ENCODE measurements at places on chromosomes 3 and 15.

DNA sequence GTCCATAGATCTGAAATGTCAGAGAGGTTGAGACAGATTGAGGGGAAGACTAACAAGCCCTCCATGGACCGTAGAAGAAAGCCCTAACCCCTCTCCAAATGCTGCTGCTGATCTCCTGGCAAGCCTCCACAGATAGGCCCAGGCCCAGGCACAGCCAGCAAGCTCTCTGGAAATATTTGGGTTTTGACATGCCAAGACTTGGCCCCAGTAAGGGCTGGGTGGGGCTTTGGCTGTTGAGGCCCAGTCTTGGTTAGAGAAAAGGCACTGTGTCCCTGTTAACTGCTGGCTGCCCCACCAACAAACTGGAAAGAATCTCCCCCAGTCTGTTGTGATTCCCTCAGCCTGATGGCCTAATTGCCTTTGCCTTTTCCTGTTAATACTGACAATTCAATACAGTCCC is 208.8 kb upstream of the CTDSPL start:
- DNase-seq: no peak

DNA sequence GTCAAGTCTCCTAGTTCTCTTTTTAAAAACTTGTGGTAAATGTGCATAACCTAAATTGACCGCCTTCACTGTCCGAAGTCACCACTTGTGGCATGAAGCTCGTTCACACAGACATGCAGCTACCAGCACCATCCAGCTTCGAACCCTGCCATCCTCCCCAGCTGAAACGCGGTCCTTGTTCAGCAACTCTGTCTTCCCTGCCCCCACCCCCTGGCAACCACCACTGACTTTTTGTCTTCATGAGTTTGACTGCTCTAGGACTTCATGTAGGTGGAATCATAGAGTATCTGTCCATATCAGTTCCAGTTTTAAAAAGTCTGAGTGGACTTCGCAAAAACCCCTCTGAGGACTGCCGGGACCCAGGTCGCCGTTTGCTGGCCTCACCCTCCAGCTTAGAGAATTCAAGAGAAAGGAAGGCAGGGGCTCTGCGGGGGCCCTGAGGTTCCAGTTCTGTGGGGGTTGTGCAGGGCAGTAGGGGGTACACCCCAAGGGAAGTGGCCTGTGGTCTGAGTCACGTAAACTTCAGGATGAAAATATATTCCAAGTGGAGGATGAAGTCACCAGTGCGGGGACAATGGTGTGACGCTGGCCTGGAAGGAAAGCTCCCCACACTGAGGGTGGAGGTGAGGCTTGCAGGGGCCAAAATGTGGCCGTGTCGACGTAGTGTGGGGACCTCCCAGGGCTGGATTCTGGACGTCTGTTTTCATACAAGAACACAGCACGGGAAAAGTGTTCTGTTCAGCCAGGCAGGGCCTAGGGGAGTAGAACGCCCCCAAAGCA is 67.6 kb downstream of the ABTB1 start:
- DNase-seq: no peak

GRCh38 chr3:908839-909238 is 184.0 kb upstream of the CNTN6 start:
- DNase-seq: no peak

DNA sequence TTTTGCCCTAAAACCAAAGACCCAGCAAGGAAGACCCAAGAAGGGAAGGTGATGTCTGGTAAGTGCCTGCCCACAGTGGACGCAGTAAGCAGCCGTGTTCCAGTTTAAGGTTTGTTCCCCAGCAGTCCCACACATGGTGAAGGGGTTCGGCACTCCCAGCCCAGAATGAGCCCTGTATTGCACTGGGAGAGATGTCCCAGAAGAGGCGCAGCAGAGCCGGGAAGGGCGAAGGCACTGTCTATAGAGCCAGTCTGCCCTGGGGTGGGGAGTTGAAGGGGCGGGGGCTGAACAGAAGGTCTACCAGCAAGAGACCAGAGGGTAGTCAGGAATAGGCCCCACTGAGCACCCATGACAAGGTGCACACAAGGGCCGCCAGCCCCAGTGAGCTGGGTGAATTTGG is 6.4 kb downstream of the TMEM158 start:
- DNase-seq: no peak

DNA sequence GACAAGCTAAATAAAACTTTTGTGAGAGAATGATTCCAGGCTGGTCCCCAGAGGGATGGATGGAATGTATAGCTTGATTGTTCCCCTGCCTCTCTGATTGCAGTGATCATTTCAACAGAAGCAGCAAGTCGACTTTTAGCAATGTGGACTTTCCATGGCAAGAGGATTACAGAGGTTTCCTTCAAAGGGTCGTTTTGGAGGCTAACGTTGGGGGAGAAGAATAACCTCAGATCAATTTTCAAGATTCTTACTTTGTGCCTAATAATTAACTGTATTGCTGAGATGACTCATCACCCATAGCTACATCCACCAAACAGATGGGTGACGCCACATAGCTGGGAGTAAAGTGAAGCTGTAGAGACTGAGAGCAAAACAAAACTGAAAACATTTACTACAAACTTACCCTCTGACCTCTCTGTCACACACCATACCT is 79.9 kb downstream of the GTPBP8 start:
- DNase-seq: no peak

- DNase-seq: no peak
Observed at GRCh38 chr3:128997486-128998133, 3.5 kb upstream of the EFCC1 start.

DNA sequence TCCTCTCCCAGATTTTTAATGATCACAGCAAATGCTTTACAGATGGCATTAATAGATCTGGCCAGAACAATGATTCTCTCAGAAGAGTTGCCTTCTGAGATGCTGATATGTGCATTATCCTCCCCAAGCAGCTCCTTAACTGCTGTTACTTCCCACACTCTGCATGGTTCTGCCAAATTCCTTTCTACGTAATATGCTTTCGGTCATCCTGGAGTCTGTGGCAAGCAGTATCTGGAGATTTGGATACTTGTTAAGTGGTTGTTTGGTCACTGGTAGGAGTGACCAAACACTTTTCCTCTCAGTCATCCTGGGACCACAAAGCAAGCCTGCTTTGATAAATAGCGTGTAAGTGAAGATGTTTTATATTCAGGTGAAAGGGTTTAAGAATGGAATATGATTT is 71.1 kb upstream of the CCNL1 start:
- DNase-seq: no peak

DNA sequence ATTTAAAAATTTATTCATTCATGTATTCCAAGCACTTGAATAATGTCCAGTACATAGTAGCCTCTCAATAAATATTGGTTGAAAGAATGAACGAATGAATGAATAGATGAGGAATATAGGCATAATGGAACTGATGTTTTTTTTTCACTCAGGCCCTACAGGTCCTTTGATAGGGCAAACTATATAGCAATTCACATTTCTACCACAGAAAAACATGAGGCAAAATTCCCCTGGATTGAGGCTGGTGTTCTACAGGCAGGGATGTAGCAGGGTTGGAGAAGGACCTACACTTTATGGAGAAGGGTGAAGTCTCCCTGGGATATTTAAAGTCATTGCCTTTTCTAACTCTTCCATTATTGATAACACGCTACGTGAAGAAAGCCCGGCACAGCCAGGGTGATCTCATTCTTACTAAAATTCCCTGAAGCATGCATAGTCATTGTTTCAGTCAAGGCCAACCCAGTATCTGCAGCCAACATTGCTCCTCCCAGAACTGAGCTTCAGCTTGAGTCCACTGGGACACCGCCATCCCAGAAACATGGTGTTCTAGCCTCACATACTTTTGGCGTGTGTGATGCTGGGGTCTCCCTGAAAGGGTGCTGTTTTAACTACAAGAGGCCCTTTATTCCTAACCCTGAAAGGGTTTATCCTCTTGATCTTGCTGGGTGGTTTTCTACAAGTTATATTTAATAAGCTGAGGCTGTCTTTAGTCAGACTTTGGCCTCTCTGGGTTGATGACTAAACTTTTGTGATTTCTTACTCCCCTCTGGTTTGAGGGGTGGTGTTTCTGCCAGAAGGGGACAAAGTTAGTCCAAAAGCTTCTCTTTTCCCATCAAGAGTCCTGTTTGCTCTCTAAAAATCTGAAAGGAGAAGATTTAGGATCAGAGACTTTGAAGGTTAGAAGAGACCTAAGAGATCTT is 25.9 kb upstream of the FBN1 start:
- DNase-seq: no peak

GRCh38 chr3:45972534-45973402 is 22.9 kb downstream of the FYCO1 start:
- no peak for DNase-seq

GRCh38 chr3:189353988-189354889 is 182.5 kb downstream of the TPRG1 start:
- no peak for DNase-seq

GRCh38 chr3:14989943-14990779 is 42.8 kb downstream of the NR2C2 start:
- DNase-seq: no peak

DNA sequence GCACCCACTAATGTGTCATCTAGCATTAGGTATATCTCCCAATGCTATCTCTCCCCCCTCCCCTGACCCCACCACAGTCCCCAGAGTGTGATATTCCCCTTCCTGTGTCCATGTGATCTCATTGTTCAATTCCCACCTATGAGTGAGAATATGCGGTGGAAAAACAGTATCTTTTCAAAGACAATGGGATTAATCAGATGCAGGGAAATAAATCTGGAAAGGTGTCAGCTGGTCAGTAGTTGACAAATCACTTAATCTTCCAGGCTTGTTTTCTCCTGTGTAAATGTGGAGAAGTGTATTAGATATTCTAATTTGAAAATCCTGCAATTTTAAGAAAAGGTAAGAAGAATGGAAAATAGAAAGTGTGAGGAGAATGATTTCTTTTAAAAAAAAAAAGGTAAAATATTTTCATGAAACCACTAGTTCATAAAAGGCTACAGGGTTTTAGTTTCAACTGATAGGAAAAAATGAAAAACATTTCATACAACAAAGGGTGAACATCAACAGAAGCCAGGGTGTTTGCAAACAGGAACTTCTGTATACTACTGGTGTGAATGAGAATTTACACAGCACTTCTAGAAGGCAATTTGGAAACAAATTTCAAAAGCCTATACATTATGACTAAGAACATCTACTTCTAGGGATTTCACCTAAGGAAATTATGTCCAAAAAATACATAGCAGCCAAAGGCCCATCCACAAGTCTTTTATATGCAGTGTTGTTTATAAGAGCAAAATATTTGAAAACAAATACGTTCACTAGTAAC is 113.5 kb downstream of the CBLB start:
- DNase-seq: no peak

DNA sequence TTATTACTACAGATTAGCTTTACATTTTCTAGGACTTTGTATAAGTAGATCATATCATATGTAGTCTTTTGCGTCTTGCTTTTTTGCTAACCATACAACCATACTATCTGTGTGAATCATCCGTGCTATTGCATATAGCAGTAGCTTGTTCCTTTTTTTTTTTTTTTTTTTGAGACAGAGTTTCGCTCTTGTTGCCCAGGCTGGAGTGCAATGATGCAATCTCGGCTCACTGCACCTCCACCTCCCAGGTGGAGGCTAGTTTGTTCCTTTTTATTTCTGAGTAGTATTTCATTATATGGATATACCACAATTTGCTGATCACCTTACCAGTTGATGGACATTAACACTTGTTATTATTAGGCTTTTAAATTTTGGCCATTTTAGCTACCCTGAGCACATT is 54.5 kb upstream of the TBL1XR1 start:
- no peak for DNase-seq

Data from stimulated activated CD8-positive, alpha-beta memory T cell treated with anti-CD3 and anti-CD28 coated beads, Interleukin-4, amount 100 ng/mL, for 48 hours (primary cell).